GM12878 (cell line): ENCODE measurements at places on chromosomes 6 and 20.

- H3K27me3 ChIP-seq: no peaks in the 10 kb centered on the region
- peak; percentile 69 for DNase-seq
- no peaks in the 10 kb centered on the region for H3K36me3 ChIP-seq
- H3K27ac ChIP-seq: peak overlapping the region; percentile 11; the same call in 1 of the 2 replicates
- peaks cover 18% of the 10 kb centered on the region for H3K4me1 ChIP-seq
- no peak overlapping the region for H3K4me3 ChIP-seq
Measured at GRCh38 chr6:160462551-160463109, 114.5 kb downstream of the SLC22A3 start.

DNA sequence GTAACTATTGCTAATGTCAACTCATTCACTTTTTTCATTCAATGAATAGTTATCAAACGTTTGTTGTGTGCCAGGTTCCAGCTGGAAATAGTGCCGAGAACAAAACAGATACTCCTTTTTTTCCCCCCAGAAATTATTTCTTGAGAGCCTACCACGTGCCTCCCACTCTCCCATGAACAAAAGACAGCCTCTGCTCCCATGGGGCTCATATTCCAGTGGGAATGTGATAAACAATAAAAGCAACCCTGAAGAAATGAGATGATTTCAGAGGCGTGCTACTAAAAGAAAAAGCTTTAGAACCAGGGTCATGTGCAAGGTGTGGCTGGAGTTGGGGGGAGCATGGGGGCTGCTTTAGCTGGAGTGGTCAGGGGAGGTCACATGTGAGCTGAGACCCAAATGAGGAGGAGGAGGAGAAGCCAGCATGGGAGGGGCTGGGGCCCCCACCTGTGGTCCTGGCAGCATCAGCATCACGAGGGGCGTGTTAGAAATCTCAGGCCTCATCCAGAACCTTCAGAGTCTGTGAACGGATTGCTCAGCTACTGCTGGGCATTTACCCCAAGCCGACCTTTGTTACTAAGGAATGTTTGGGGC, 157.4 kb downstream of the EYA2 start:
- H3K4me3 ChIP-seq: no peak overlapping the region
- H3K27ac ChIP-seq: no peak overlapping the region
- H3K27me3 ChIP-seq: no peaks in the 10 kb centered on the region; the same call in 1 of the 2 replicates
- no peaks in the 10 kb centered on the region for H3K4me1 ChIP-seq
- DNase-seq: no peak

- H3K4me1 ChIP-seq: no peaks in the 10 kb centered on the region
- H3K4me3 ChIP-seq: no peak overlapping the region
- no peak overlapping the region for H3K27ac ChIP-seq
- no peaks in the 10 kb centered on the region for H3K27me3 ChIP-seq
Measured at GRCh38 chr6:119022796-119023195, 55.7 kb downstream of the FAM184A start.

DNA sequence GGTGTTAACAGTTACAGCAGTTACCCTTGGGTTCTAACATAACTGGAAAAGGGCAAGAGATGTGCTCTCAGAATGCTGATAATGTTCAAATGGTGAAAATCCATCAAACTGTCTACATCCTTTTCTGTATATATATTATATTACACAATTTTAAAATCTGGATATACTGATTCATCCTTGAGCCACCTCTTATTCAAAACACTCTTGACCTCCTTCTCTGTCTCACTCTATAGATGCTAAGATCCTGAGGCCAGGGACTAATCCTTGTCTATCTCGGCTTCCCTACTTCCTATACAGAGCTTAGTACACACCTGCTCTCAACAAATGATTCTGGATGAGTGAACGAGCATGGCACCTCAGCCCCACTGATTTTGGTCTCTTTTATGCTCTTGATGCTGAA, 47.3 kb downstream of the HIVEP2 start:
- H3K4me1 ChIP-seq: peaks cover 7% of the 10 kb centered on the region; the same call in 1 of the 2 replicates
- no peak overlapping the region for H3K27ac ChIP-seq
- no peak for DNase-seq
- H3K27me3 ChIP-seq: no peaks in the 10 kb centered on the region

- peaks cover 20% of the 10 kb centered on the region for H3K36me3 ChIP-seq
- H3K4me1 ChIP-seq: peaks cover 40% of the 10 kb centered on the region
- H3K27ac ChIP-seq: peak overlapping the region; percentile 98
- H3K27me3 ChIP-seq: no peaks in the 10 kb centered on the region
Measured at GRCh38 chr20:62652041-62652893, 10.0 kb downstream of the SLCO4A1 start.

GRCh38 chr6:160348223-160349019, at the start of gene SLC22A3:
Gene SLC22A3 (plus strand): TSS chr6:160348378. CDS start chr6:160348420, 42 bp downstream.
- no peaks in the 10 kb centered on the region for H3K36me3 ChIP-seq
- H3K27ac ChIP-seq: no peak within 1 kb of the TSS
- no peaks in the 10 kb centered on the region for H3K4me1 ChIP-seq
- H3K4me3 ChIP-seq: no peak within 1 kb of the TSS

GRCh38 chr6:98845211-98846020, 11.0 kb downstream of the POU3F2 start:
- peak; percentile 11 for DNase-seq
- peaks cover 34% of the 10 kb centered on the region for H3K27me3 ChIP-seq
- H3K4me3 ChIP-seq: no peak overlapping the region
- no peak overlapping the region for H3K27ac ChIP-seq
- no peaks in the 10 kb centered on the region for H3K4me1 ChIP-seq
- no peaks in the 10 kb centered on the region for H3K36me3 ChIP-seq

GRCh38 chr6:136923954-136924673, 2.0 kb downstream of the SLC35D3 start:
- H3K4me1 ChIP-seq: peaks cover 19% of the 10 kb centered on the region

DNA sequence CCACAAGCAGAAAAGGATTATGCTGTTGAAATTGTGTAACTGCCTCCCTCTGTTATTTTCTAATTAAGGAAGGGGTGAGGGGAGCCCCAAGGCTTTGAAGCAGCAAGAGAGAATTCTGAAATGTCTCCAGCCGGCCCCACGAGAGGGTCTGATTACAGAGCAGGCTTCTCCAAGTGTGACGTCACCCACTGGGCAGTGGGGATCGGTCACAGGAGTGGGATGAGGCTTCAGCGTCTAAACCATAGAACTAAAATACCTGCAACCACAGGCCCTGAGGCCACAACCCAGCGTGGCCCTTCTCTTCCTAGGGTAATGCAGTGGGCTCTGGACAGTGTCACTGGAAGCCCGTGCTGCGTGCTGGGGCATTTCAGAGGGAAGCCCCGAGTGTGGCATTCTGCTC, 38.6 kb upstream of the APCDD1L start:
- DNase-seq: no peak
- H3K4me1 ChIP-seq: no peaks in the 10 kb centered on the region
- H3K4me3 ChIP-seq: no peak overlapping the region
- no peaks in the 10 kb centered on the region for H3K27me3 ChIP-seq
- H3K36me3 ChIP-seq: no peaks in the 10 kb centered on the region

GRCh38 chr20:46544576-46544975, 5.9 kb downstream of the OCSTAMP start:
- H3K36me3 ChIP-seq: no peaks in the 10 kb centered on the region
- H3K4me3 ChIP-seq: no peak overlapping the region
- peaks cover 25% of the 10 kb centered on the region for H3K4me1 ChIP-seq

- no peaks in the 10 kb centered on the region for H3K36me3 ChIP-seq
- H3K27ac ChIP-seq: no peak overlapping the region
- no peaks in the 10 kb centered on the region for H3K27me3 ChIP-seq
- no peak for DNase-seq
- no peaks in the 10 kb centered on the region for H3K4me1 ChIP-seq
Measured at GRCh38 chr6:136161950-136162349, 88.2 kb downstream of the MTFR2 start.

DNA sequence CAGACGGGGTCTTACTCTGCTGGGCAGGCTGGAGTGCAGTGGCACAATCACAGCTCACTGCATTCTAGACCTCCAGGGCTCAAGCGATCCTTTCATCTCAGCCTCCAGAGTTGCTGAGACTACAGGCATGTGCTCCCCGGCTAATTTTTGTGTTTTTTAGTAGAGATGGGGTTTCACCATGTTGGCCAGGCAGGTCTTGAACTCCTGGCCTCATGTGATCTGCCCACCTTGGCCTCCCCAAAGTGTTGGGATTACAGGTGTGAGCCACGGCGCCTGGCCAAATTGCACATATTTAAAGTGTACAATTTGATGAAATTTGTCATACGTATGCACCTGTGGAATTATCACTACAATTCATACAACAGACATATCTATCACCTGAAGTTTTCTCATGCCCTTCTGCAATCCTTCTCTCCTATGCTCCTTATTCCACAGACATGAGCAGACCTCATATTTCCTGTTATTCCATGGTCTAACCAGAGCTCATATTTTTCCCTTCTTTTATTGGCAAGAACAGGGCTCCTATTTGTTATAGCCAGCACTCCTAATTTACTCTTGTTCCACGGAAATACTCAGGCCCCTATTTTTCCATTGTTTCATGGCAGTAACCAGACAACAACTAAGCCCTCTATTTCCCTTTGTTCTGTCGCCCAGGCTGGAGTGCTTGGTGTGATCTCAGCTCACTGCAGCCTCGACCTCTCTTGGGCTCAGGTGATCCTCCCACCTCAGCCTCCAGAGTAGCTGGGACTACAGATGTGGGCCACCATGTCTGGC, 2.2 kb upstream of the CSTL1 start:
- no peak for DNase-seq
- no peaks in the 10 kb centered on the region for H3K36me3 ChIP-seq
- H3K4me3 ChIP-seq: no peak overlapping the region
- H3K4me1 ChIP-seq: no peaks in the 10 kb centered on the region
- H3K27me3 ChIP-seq: no peaks in the 10 kb centered on the region; the same call in 1 of the 2 replicates
- no peak overlapping the region for H3K27ac ChIP-seq

DNA sequence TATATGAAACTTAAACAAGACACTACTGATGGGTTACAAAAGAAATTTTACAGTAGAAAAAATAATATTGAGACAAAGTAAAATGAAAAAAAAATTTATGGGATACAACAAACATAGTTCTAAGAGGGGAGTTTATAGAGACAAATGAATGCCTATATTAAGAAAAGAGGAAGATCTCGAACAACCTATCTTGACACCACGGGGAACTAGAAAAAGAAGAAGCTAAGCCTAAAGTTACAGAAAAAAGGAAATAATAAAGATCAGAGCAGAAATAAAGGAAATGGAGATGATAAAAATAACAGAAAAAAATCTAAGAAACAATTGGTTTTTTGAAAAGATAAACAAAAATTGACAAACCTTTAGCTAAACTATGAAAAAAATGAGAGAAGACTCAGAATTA, 9.1 kb upstream of the ECHDC1 start:
- H3K36me3 ChIP-seq: no peaks in the 10 kb centered on the region
- DNase-seq: no peak
- no peaks in the 10 kb centered on the region for H3K27me3 ChIP-seq
- H3K4me1 ChIP-seq: no peaks in the 10 kb centered on the region
- H3K27ac ChIP-seq: no peak overlapping the region
- no peak overlapping the region for H3K4me3 ChIP-seq

GRCh38 chr20:53948383-53949318, 121.7 kb downstream of the BCAS1 start:
- H3K27ac ChIP-seq: peak overlapping the region; percentile 74
- DNase-seq: no peak
- no peaks in the 10 kb centered on the region for H3K36me3 ChIP-seq
- H3K4me1 ChIP-seq: peaks cover 20% of the 10 kb centered on the region
- H3K4me3 ChIP-seq: peak overlapping the region; percentile 18; the same call in 1 of the 2 replicates
- H3K27me3 ChIP-seq: no peaks in the 10 kb centered on the region

DNA sequence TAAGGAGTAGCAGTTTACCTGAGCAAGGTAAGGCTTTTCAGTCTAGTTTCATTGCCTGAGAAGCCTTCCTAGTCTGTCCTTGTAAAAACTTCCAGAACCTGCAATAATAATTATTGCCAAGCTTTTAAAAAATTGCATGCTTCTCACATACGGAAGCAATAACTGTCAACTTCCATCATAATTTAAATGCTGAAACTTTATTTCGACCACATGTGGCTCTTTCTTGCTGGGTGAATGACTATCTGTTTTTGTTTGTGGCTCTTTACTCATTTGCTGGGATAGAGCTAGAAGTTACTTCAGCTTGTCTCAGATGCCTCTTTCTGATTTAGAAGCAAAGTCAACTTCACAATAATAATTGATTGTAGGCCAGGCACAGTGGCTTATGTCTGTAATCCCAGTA, 95.9 kb upstream of the COL21A1 start:
- H3K4me1 ChIP-seq: no peaks in the 10 kb centered on the region
- no peaks in the 10 kb centered on the region for H3K27me3 ChIP-seq
- no peak overlapping the region for H3K4me3 ChIP-seq
- no peaks in the 10 kb centered on the region for H3K36me3 ChIP-seq
- no peak overlapping the region for H3K27ac ChIP-seq

DNA sequence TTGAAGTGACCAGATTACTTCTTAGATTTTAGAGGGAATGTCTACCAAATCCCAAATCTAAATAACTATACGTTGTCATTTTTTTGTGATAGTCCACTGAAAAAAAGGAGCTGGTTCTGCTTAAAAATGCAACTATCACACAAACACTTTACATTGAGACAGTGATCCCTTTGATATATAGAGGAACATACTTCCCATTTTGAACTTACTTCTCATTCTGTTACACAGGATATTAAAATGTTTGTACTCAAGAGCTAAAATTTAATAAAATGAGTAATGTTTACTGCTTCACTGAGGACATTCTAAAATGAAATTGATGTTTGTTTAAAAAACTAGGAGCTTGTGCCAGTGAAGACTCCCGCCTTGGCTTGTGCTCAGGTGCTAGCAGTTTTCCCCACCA, 174.1 kb downstream of the CARMIL1 start:
- no peak overlapping the region for H3K27ac ChIP-seq
- no peak overlapping the region for H3K4me3 ChIP-seq
- H3K36me3 ChIP-seq: no peaks in the 10 kb centered on the region

- no peak overlapping the region for H3K4me3 ChIP-seq
- H3K27ac ChIP-seq: no peak overlapping the region
- H3K4me1 ChIP-seq: no peaks in the 10 kb centered on the region
- no peaks in the 10 kb centered on the region for H3K27me3 ChIP-seq
- no peaks in the 10 kb centered on the region for H3K36me3 ChIP-seq
Measured at GRCh38 chr6:24564081-24564480, 69.3 kb downstream of the ALDH5A1 start.

DNA sequence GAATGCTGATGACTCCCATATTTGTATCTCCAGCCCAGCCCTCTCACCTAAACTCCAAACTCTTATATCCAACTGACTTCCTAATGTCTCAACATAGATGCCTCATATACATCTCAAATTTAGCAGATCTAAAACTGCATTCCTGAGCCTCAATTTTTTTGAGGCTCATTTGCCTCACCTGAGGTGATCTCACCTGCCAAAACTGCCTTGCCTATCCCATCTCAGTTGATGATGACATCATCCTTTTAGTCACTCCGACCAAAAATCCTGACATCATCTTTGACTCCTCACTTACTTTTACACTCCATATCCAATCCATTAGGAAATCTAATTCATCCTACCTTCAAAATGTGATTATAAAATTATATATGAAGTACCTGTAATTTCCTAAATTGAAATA, 25.6 kb upstream of the SLPI start:
- no peak overlapping the region for H3K27ac ChIP-seq
- no peak overlapping the region for H3K4me3 ChIP-seq
- no peak for DNase-seq
- H3K36me3 ChIP-seq: no peaks in the 10 kb centered on the region

- no peaks in the 10 kb centered on the region for H3K4me1 ChIP-seq
- no peak overlapping the region for H3K27ac ChIP-seq
- no peaks in the 10 kb centered on the region for H3K36me3 ChIP-seq
Measured at GRCh38 chr6:11911538-11911937, 100.6 kb upstream of the HIVEP1 start.
